Naive thymus-derived CD8-positive, alpha-beta T cell (primary cell): ENCODE measurements at places on chromosomes 4 and X. TPM values are rescaled to one million over a fixed set of nuclear protein-coding genes. Genes with fewer than 3 reads are reported as not detected.

Gene RAB39B
- 3.4 TPM for polyA plus RNA-seq

Gene SYNPO2
- 0.15 TPM for polyA plus RNA-seq

Gene AKAP14
- not detected for polyA plus RNA-seq

Gene ATOH1
- polyA plus RNA-seq: not detected

Gene TSPAN6
- 5.6 TPM for polyA plus RNA-seq
